ENCODE measurements at places on chromosomes 4 and X.

DNA sequence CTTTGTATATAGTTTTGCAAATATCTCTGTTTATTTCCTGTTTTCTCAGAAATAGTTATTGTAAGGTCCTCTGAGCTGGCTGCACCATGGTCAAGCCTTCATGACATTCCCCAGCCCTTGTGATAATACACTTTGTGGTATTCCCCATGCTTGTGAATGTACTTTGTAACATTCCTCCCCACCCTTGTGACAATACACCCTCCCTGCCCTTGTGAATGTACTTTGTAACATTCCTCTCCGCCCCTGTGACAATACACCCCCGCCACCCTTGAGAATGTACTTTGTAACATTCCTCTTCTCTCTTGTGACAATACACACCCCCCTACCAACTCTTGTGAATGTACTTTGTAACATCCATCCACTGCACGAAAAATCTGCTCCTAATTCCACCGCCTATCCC, 530.7 kb downstream of the CENPC start:
- peaks cover 8% of the 10 kb centered on the region for H3K36me3 ChIP-seq
- no peak overlapping the region for H3K4me3 ChIP-seq
- peaks cover 5% of the 10 kb centered on the region for H3K4me1 ChIP-seq
- H3K27ac ChIP-seq, result no peak overlapping the region
- no peaks in the 10 kb centered on the region for H3K27me3 ChIP-seq

DNA sequence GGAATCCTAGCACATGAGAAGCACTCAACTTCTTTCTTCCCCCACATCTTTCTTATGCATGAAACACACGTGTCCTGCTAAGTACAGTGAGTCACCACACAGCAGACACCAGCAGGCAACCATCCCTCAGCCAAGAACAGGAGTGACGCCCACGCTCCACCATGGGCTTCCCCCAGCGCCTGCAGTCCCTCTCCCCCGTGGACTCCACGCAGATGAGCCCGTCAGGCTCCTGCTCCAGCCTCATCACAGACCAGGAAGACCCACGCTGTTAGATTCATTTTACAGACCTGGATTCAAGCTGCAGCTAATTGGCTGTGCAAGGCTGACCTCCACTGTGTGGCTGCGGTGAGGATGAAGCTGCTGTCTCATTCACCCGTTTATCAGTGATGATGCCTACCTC, 16.7 kb downstream of the HMX1 start:
- H3K4me3 ChIP-seq, result no peak overlapping the region
- peaks cover 95% of the 10 kb centered on the region for H3K27me3 ChIP-seq
- no peaks in the 10 kb centered on the region for H3K36me3 ChIP-seq
- no peak for DNase-seq

DNA sequence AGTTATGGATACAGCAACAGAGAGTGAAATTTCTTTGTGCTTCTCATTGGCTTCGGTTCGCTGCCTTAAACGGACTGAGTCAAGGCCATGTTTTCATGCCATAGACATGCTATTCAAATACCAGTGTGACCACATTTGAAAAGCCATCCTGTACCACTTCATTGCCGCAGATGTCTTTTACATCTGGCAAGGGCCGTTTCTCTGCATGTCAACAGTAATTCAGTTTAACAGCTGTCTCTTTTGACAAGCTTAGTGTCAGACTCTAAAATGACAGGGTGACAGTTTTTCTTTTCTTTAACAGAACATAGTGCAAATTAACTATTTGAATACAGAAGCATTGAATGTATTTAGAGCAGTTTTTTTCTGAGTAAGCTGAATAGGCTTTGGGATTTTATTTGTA, 362.2 kb upstream of the POU3F4 start:
- no peak for DNase-seq
- no peaks in the 10 kb centered on the region for H3K4me1 ChIP-seq
- no peaks in the 10 kb centered on the region for H3K27me3 ChIP-seq

- H3K4me1 ChIP-seq, result peaks cover 14% of the 10 kb centered on the region
- peaks cover 60% of the 10 kb centered on the region for H3K27me3 ChIP-seq
Observed at GRCh38 chr4:100189820-100190642, at the start of gene DDIT4L. TSS of gene DDIT4L (minus strand) at chr4:100190468. CDS start at chr4:100189983, 485 bp downstream.

- no peaks in the 10 kb centered on the region for H3K27me3 ChIP-seq
- H3K4me1 ChIP-seq, result peaks cover 13% of the 10 kb centered on the region
- no peak for DNase-seq
- peaks cover 21% of the 10 kb centered on the region for H3K36me3 ChIP-seq
Observed at GRCh38 chrX:130028196-130028595, 45.8 kb downstream of the BCORL1 start.

GRCh38 chr4:171342646-171343045, 470.6 kb upstream of the GALNTL6 start:
- no peak overlapping the region for H3K4me3 ChIP-seq
- no peaks in the 10 kb centered on the region for H3K4me1 ChIP-seq
- no peak for DNase-seq
- H3K27ac ChIP-seq, result no peak overlapping the region

GRCh38 chr4:185839194-185839712, 27.3 kb upstream of the SORBS2 start:
- H3K4me3 ChIP-seq, result no peak overlapping the region
- H3K27ac ChIP-seq, result no peak overlapping the region
- peak; percentile 17 for DNase-seq
- no peaks in the 10 kb centered on the region for H3K36me3 ChIP-seq
- H3K4me1 ChIP-seq, result peaks cover under 1% of the 10 kb centered on the region

GRCh38 chr4:61198686-61199085, 1.4 kb upstream of the ADGRL3 start:
- H3K4me1 ChIP-seq, result peaks cover 13% of the 10 kb centered on the region
- peaks cover 27% of the 10 kb centered on the region for H3K27me3 ChIP-seq
- DNase-seq, result no peak
- H3K4me3 ChIP-seq, result peak overlapping the region; percentile 98

GRCh38 chr4:848307-848691, 22.4 kb upstream of the CPLX1 start:
- H3K4me3 ChIP-seq, result no peak overlapping the region
- no peak overlapping the region for H3K27ac ChIP-seq
- H3K4me1 ChIP-seq, result peaks cover 6% of the 10 kb centered on the region
- no peaks in the 10 kb centered on the region for H3K27me3 ChIP-seq
- DNase-seq, result no peak
- no peaks in the 10 kb centered on the region for H3K36me3 ChIP-seq

DNA sequence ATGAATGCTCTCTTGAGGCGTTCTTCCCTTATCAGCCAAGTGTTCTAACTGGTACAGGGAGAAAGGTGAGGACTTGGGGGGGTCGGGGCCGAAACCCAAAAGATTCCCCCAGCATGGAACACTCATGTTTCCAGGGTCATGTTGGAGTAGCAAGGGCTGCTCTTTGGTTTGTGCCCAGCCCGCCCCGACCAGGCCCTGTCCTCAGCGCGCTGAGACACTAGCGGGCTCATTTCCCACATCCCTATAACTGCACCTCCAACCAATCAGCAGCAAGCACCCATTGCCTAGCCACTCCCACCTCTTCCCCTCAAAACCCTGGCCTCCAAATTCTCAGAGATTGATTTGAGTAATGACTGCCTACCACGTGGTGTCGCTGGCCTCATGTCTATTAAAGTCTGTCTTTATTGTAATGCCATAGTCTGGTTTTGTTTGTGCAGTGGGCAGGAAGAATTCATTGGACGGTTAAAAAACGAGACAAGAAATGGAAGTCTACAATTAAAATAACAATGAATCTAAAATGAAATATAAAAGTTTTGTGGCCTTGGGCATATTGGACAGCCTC, 1928.4 kb downstream of the STIM2 start:
- no peaks in the 10 kb centered on the region for H3K27me3 ChIP-seq
- DNase-seq, result no peak
- no peak overlapping the region for H3K4me3 ChIP-seq
- H3K36me3 ChIP-seq, result no peaks in the 10 kb centered on the region
- no peaks in the 10 kb centered on the region for H3K4me1 ChIP-seq

- H3K4me1 ChIP-seq, result peaks cover 3% of the 10 kb centered on the region
- H3K4me3 ChIP-seq, result no peak overlapping the region
- no peak for DNase-seq
- no peaks in the 10 kb centered on the region for H3K27me3 ChIP-seq
- no peaks in the 10 kb centered on the region for H3K36me3 ChIP-seq
Observed at GRCh38 chr4:90958256-90958895, 831.2 kb downstream of the CCSER1 start.

DNA sequence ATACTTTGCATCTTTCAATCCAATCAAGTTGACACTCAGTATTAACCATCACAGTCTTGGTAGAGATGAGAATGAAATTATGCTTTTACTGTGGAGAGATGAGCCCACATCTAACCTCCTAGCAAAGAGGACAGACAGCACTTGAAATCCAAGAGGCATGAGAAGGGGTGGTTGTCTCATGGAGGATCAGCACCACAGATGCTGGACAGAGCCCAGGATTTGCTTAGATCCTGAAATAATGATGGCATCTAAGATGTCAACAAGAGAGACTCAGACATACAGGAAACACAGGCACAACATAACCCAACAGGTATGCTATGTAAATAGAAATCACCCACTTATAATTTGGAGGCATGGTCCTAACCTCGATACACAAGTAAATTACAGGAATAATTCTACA, 74.3 kb upstream of the VCX2 start:
- no peaks in the 10 kb centered on the region for H3K36me3 ChIP-seq
- DNase-seq, result no peak
- H3K4me1 ChIP-seq, result no peaks in the 10 kb centered on the region
- peaks cover 4% of the 10 kb centered on the region for H3K27me3 ChIP-seq
- no peak overlapping the region for H3K4me3 ChIP-seq

GRCh38 chrX:9088896-9089295, 55.0 kb upstream of the FAM9B start:
- H3K27me3 ChIP-seq, result no peaks in the 10 kb centered on the region
- H3K4me3 ChIP-seq, result no peak overlapping the region
- no peak overlapping the region for H3K27ac ChIP-seq
- H3K36me3 ChIP-seq, result no peaks in the 10 kb centered on the region
- no peaks in the 10 kb centered on the region for H3K4me1 ChIP-seq

DNA sequence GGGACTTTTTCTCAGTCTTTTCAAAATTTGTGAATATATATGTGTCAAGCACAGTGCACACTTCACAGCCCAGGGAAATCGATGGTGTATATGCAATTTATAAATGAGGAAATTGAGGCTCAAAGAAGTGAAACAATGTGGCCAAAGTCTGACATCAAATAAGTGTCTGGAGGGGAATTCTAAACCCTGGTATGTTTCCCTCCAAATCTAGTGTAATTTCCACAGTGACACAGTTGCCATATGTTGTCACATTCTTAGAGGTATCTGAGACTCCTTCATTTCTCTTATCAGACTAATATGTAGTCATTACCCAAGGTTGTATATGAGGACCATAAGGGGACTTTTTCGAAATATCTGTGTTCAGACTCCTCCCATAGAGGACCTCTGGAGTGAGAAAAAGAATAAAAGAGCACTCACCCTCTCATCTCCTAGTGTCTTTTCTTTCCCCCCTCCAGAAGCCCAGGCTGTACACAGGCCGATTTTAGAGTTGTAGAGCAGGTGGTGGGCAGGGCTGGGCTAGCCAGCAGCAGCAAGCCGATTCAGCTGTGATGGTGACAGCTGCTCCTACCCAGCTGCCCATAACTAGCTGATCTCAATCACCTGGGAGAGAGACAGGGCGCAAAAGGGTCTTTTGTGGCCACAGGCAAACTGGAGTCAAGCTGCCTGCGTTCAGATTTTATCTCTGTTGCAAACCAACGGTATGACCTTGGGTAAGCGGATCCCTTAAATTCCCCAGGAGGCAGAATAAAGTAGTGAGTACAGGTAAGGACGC, 55.1 kb downstream of the CLCN5 start:
- no peak for DNase-seq
- no peak overlapping the region for H3K4me3 ChIP-seq
- H3K27ac ChIP-seq, result peak overlapping the region; percentile 20
- H3K36me3 ChIP-seq, result peaks cover 15% of the 10 kb centered on the region
- peaks cover 14% of the 10 kb centered on the region for H3K4me1 ChIP-seq

DNA sequence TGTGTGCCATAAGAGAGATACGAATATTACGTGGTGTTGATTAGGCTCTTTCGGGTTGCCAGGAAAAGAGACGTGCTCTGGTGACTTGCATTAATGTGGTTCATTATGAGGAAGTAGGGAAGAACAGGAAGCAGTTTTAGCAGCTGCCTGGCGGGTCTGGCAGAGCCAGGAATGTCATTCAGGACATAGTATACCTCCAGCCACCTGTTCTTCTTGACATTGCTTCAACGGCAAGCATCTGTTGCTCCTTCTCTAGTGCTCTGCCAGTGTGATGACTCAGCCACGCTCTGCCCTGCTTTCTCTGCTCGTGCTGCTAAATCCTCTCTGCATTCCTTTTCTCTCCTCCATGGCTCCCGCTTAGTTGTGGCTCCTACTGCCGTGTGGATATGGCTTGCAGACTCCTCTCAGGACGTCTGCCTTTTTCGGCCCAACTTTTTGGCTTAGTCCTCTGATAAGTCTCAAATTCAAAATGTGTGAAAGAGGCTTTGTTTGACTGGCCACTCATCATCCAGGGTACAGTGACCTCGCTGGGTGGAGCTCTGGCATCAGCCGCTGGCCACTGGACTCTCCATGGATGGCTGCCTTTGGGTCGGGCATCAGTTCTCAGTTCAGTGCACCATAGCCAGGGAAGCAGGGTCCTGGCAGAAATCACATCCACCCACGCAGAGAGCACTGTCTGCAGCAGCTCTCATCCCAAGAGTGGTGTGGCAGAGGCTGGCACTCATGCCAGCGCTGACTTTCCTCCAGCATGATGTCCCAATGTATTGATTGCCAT, 89.3 kb upstream of the KLF3 start:
- no peak for DNase-seq
- no peak overlapping the region for H3K27ac ChIP-seq
- no peak overlapping the region for H3K4me3 ChIP-seq
- peaks cover 7% of the 10 kb centered on the region for H3K4me1 ChIP-seq
- H3K36me3 ChIP-seq, result peaks cover 3% of the 10 kb centered on the region
- H3K27me3 ChIP-seq, result no peaks in the 10 kb centered on the region

DNA sequence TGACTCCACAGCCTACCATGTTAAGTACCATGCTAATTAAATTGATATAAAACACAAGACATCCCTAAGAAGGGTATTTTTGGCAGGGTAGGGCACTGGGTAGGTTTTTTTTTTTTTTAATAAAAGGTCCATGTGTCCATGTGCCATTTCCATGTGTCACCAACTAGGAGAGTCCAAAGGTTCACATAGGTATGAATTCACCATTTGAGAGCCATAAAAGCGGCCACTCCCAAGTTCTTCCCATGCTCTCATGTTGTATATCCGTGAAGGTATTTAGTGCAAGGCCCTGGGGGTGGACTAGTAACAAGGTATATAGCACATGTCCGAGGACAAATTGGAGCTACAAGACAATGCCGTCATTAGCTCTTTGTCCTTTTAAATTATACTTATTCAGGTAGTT, 107.3 kb downstream of the PDE5A start:
- no peaks in the 10 kb centered on the region for H3K27me3 ChIP-seq
- no peak overlapping the region for H3K4me3 ChIP-seq
- H3K36me3 ChIP-seq, result peaks cover 15% of the 10 kb centered on the region
- no peak overlapping the region for H3K27ac ChIP-seq
- H3K4me1 ChIP-seq, result peaks cover 21% of the 10 kb centered on the region

Measured in neural crest cell (in vitro differentiated cells).